ENCODE measurements at places on chromosomes 6 and 20. TPM values are rescaled to one million over a fixed set of nuclear protein-coding genes. Genes with fewer than 3 reads are reported as not detected.

Gene SLC32A1
- not detected for total RNA-seq

Gene LY86
- total RNA-seq = 8.3 TPM

Gene MAS1
- total RNA-seq = not detected

DNA sequence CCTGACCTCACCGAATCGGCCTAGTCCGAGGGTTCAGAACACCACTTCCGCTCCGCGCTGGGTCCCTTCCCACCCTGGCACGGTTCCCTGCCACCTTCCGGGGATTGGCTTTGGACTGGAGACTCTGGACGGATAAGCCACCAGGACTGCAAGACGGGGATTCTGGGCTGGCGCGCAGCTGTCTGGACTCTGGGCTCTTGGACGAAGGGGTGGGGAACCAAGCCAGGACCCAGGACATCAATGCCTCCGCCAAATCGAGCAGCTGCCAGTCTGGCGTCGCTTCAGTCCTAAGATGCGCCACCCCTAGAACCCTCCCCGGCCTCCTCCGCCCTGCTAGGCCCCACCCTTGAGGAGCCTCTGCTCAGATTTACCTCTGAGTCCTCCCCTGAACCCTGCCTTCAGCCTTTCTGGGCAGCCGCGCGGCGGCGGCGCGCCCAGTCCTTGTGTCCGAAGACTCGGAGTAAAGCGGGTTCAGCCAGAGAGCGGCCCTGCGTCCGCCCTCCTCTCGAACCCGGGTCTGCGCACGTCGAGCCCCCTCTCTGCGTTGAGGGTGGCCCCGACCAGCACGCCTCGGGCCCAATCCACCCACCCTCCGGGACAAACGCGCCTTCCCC, 1.2 kb downstream of the KCNK17 start:
- H3K27me3 ChIP-seq = no peaks in the 10 kb centered on the region
- peak overlapping the region; percentile 46 for H3K4me3 ChIP-seq
- no peaks in the 10 kb centered on the region for H3K4me1 ChIP-seq
- no peaks in the 10 kb centered on the region for H3K36me3 ChIP-seq

- no peaks in the 10 kb centered on the region for H3K4me1 ChIP-seq
- no peak overlapping the region for H3K27ac ChIP-seq
- no peak for DNase-seq
- H3K36me3 ChIP-seq = no peaks in the 10 kb centered on the region
- no peaks in the 10 kb centered on the region for H3K27me3 ChIP-seq
- H3K4me3 ChIP-seq = no peak overlapping the region
These were observed 34.3 kb downstream of the FYN start for GRCh38 chr6:111838749-111839484.

- no peaks in the 10 kb centered on the region for H3K36me3 ChIP-seq
- no peak overlapping the region for H3K27ac ChIP-seq
- DNase-seq = no peak
- H3K4me1 ChIP-seq = no peaks in the 10 kb centered on the region
These were observed 85.5 kb downstream of the SULF2 start for GRCh38 chr20:47699818-47700217.

- H3K4me1 ChIP-seq = peaks cover 5% of the 10 kb centered on the region
- no peak overlapping the region for H3K27ac ChIP-seq
- no peak for DNase-seq
- no peaks in the 10 kb centered on the region for H3K27me3 ChIP-seq
- H3K36me3 ChIP-seq = no peaks in the 10 kb centered on the region
- no peak overlapping the region for H3K4me3 ChIP-seq
These were observed 49.0 kb upstream of the STX16 start for GRCh38 chr20:58602124-58602523.

GRCh38 chr6:34695729-34696188, 808 bp downstream of the ILRUN start:
- peak overlapping the region; percentile 99 for H3K27ac ChIP-seq
- H3K4me3 ChIP-seq = peak overlapping the region; percentile 97
- DNase-seq = no peak
- H3K4me1 ChIP-seq = peaks cover 12% of the 10 kb centered on the region
- no peaks in the 10 kb centered on the region for H3K36me3 ChIP-seq

DNA sequence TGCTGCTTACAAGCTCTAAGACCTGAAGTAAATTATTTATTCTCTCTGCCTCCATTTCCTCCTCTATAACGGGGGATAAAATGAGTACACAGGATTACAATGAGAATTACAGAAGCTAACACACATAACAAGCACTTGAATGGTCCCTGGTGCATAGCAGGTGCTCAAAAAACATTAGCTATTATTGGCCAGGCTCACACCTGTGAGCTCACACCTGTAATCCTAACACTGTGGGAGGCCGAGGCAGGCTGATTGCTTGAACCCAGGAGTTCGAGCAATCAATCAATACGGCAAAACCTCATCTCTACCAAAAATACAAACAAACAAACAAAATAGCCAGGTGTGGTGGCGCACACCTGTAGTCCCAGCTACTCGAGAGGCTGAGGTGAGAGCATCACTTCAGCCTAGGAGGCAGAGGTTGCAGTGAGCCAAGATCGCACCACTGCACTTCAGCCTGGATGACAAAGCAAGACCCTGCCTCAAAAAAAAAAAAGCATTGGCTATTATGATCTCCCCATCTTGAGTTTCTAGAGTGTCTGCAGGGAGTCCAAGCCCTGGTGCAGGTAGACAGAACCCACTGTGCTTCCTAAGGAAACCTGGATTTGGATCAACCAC, 68.1 kb downstream of the PREX1 start:
- H3K4me3 ChIP-seq = no peak overlapping the region
- no peaks in the 10 kb centered on the region for H3K36me3 ChIP-seq
- no peaks in the 10 kb centered on the region for H3K27me3 ChIP-seq
- no peaks in the 10 kb centered on the region for H3K4me1 ChIP-seq
- no peak for DNase-seq

- H3K4me1 ChIP-seq = no peaks in the 10 kb centered on the region
- H3K4me3 ChIP-seq = no peak overlapping the region
- DNase-seq = no peak
- no peaks in the 10 kb centered on the region for H3K36me3 ChIP-seq
- H3K27ac ChIP-seq = no peak overlapping the region
- no peaks in the 10 kb centered on the region for H3K27me3 ChIP-seq
These were observed 339.8 kb downstream of the HTR1B start for GRCh38 chr6:77123527-77123926.

- H3K27ac ChIP-seq = no peak overlapping the region
- no peak overlapping the region for H3K4me3 ChIP-seq
- DNase-seq = no peak
- H3K4me1 ChIP-seq = no peaks in the 10 kb centered on the region
These were observed 318.7 kb downstream of the SOX4 start for GRCh38 chr6:21912151-21912832.

GRCh38 chr6:34128045-34128444, 17.8 kb downstream of the GRM4 start:
- DNase-seq = no peak
- no peaks in the 10 kb centered on the region for H3K36me3 ChIP-seq
- no peaks in the 10 kb centered on the region for H3K4me1 ChIP-seq
- H3K4me3 ChIP-seq = no peak overlapping the region

GRCh38 chr20:48332555-48332954, 495.2 kb downstream of the PREX1 start:
- DNase-seq = no peak
- no peaks in the 10 kb centered on the region for H3K4me1 ChIP-seq
- H3K27me3 ChIP-seq = peaks cover 6% of the 10 kb centered on the region
- H3K27ac ChIP-seq = no peak overlapping the region

DNA sequence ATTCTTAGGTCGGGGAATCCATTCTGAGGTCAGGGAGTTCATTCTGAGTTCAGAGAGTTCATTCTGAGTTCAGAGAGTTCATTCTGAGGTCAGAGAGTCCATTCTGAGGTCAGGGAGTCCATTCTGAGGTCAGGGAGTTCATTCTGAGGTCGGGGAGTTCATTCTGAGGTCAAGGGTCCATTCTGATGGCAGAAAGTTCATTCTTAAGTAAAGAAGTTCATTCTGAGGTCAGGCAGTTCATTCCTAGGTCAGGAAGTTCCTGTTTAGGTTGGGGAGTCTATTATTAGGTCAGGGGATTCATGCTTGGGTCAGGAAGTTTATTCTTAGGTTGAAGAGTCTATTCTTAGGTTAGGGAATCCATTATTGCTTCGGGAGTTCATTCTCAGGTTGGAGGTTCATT, 16.5 kb upstream of the NXT1 start:
- DNase-seq = no peak
- no peaks in the 10 kb centered on the region for H3K36me3 ChIP-seq
- H3K27me3 ChIP-seq = no peaks in the 10 kb centered on the region
- H3K4me1 ChIP-seq = no peaks in the 10 kb centered on the region
- H3K4me3 ChIP-seq = no peak overlapping the region
- H3K27ac ChIP-seq = no peak overlapping the region

DNA sequence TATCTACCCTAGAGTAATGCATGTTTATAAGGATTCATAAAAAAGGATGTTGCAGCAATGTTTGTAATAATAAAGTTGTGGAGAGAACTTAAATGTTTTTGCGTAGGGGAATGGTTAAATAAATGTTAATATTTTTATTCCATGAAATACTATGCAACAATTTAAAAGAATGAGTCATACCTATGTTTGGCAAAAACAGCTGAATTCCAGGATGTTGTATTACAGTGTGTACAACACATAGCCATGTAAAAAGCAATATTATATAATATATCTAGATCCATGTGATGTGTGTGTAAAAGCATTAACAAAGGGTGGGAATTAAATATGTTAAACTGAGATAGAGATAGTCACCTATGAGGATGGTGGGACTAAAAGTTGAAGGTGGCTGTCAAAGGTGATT, 21.1 kb upstream of the PKIB start:
- no peak for DNase-seq
- no peak overlapping the region for H3K4me3 ChIP-seq
- no peaks in the 10 kb centered on the region for H3K27me3 ChIP-seq
- no peaks in the 10 kb centered on the region for H3K36me3 ChIP-seq
- H3K27ac ChIP-seq = no peak overlapping the region

GRCh38 chr6:56370127-56370540, 122.8 kb upstream of the COL21A1 start:
- H3K27me3 ChIP-seq = no peaks in the 10 kb centered on the region
- H3K36me3 ChIP-seq = no peaks in the 10 kb centered on the region
- H3K27ac ChIP-seq = peak overlapping the region; percentile 88
- H3K4me3 ChIP-seq = no peak overlapping the region
- peak; percentile 72 for DNase-seq

- H3K36me3 ChIP-seq = no peaks in the 10 kb centered on the region
- DNase-seq = no peak
- no peaks in the 10 kb centered on the region for H3K27me3 ChIP-seq
- no peaks in the 10 kb centered on the region for H3K4me1 ChIP-seq
- H3K4me3 ChIP-seq = no peak overlapping the region
These were observed 5.0 kb downstream of the FGD2 start for GRCh38 chr6:37010402-37010892.

DNA sequence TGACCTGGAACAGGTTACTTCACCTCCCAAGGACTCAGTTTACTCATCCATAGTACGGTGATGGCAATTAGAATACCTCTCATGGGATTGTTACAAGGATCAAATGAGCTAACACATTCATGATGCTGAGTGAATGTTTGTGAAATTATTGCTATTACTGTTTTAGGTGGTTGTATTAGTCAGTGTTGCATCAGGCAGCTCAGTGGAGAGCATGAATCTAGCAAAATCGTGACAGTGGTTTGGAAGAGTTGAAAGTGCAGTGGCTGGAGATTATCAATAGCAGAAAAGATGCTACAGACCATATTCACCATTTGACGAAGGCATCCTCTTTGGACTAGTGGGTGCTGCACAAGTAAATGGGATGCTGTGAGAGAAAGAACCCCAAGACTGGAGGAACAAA, 50.4 kb upstream of the CTNNBL1 start:
- no peak for DNase-seq
- no peak overlapping the region for H3K27ac ChIP-seq
- no peak overlapping the region for H3K4me3 ChIP-seq
- no peaks in the 10 kb centered on the region for H3K4me1 ChIP-seq
- H3K36me3 ChIP-seq = no peaks in the 10 kb centered on the region

GRCh38 chr20:5141615-5142014, 14.8 kb downstream of the CDS2 start:
- no peaks in the 10 kb centered on the region for H3K27me3 ChIP-seq
- H3K27ac ChIP-seq = no peak overlapping the region
- H3K36me3 ChIP-seq = no peaks in the 10 kb centered on the region
- no peak overlapping the region for H3K4me3 ChIP-seq
- no peaks in the 10 kb centered on the region for H3K4me1 ChIP-seq

DNA sequence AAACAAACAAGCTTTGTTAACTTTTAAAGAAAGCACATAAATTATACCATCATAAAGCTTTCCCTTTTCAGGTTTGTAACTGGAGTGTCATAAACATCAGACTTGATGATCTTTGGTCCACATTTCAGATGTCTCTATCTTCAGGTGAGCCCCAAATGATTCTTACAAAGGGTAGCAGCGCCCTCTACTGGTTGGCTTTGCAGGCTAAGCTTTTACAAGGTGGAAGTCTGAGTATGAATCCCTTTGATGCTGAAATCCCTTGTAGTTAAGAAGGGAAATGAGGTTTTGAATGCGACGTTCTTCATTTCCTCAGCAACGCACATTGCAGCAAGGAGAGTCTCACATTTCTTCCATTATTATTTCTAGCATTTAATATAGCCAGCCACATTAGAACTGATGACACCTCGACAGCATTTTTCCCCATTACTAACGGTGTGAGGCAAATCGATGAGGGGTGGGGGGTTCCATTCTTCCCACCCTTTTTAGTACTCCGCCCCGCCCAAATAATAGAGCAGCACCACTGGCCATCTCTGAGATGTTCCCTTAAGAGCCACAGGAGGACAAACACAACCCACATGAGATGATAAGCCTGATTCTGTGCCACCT, 126.3 kb upstream of the NT5E start:
- peak; percentile 37 for DNase-seq
- peaks cover 3% of the 10 kb centered on the region for H3K27me3 ChIP-seq
- H3K4me3 ChIP-seq = no peak overlapping the region
- no peaks in the 10 kb centered on the region for H3K36me3 ChIP-seq
- no peak overlapping the region for H3K27ac ChIP-seq

Gene CLPSL2
- not detected for total RNA-seq

DNA sequence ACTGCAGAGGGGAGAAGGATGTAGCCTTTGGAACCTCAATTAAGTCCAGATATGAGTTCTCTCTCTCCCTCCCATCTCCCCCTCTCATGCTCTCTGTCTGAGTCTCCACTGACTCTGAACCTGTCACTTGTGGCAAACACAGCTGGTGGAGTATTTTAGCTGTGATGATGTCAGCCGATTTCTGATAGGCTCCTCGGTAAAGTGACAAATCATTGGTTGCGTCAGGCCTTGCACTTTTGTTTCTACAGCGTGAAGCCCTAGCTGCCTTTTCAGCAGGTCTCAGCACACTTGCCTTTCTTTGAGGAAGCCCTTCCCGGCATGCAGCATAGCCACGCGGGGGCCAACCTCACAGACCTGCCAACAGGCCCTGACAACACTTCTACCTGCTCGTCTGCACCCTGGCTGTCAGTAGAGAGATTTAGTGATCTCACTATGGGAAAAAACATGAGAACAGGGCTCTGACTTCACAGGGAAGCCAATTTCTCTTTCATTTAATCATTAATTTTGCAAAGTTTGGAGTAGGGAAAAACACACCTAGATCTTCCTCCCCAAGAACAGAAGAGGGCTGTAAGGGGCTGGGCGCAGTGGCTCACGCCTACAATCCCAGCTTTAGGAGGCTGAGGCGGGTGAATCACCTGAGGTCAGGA, 84.4 kb downstream of the GMPR start:
- no peak overlapping the region for H3K4me3 ChIP-seq
- DNase-seq = no peak
- H3K27ac ChIP-seq = no peak overlapping the region
- H3K4me1 ChIP-seq = peaks cover 4% of the 10 kb centered on the region

Measured in breast epithelium (tissue), 4 donors.